ENCODE measurements at places on chromosomes 4 and X.

- no peak for DNase-seq
These were observed 55.7 kb downstream of the ANTXR2 start for GRCh38 chr4:80017125-80017854.

- no peak for DNase-seq
These were observed 65.4 kb upstream of the ENPP6 start for GRCh38 chr4:184282895-184283654.

- no peak for DNase-seq
These were observed 45.7 kb downstream of the FHDC1 start for GRCh38 chr4:152981842-152982241.

DNA sequence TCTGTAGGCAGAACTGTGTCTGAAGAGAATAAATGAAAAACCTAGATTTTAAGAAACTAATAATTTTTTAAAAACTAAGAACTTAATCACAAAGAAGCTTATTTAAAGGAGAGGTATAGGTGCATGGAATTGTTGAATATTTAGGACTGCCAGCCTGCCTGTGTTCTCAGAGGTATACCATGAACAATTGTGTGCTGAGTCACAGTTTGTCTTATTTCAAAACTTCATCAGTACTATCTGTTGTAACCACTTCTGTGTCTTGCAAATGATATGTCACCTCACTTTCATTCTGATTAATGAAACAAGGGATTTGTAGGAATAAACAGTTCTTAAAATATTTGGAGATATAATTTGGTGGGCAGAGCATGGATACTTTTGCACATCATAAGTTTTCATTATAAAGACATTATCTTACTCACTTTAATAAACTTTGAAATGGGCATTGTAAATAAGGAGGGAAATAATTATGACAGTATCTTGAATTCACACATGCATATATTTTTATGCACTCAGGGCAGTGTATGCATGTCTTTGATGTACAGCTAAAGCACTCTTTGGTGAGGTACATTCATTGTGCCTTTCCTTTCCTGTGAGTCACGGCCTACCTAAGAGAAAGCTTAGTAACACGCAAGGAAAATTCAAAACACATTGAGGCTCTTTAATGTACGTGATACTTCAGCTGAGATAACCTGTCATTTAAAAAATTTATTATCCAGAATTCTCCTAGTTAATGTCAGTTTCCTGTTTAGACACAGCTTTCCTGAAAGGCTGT, 31.7 kb downstream of the STOX2 start:
- no peak for DNase-seq

DNA sequence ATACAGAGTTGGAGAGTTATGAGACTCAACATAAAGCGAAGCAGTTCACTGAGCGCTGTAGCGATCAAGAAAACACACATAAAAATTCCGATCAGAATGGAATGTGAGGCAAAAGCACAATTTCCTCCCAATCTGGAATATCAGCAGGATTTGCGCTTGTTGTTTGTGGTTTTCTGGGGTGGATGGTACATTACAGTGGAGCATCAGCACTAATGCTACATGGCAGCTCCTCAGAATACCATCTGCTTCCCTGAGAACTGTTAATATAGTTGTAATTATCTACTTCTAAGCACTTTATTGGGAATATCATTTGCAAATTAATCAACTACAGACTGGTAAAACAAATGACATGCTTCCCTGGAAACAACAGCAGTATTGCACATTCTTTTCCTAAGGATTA, 324.1 kb upstream of the PPARGC1A start:
- no peak for DNase-seq

DNA sequence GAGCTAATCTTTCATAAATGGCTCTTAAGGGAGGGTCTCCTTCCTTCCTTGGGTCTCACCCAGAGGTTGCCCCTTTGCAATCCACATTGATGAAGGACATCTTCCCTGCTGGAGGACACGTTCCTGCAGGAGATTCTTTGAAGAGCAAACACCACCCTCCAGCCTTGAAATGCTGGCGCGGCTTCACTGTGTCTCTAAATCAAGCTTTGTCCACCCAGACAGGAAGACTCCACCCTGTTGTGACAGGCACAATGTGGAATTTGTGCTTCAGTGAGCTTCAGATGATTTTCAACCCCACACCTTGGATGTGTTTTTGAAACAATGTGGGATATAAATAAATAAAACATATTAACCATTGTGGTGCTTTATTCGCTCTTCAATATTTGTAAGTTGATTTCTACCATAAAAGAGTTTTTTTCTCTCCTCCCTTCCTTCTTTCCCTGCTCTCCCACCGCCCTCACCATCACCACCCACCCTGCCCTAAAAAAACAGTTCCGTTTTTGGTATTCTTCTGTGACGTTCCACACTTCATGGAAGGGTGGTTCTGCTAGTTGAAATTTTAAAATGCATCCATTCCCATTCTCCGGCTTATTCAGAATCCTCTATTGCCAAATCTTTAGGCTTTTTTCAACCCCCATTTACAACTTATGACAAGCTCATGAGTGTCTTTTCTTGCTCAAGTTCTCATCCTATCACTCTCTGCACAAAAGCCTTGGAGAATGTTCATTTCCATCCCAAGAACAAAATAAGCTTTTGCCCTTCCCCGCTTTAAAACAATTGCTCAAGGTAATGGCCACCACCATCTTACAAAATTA, 264.3 kb downstream of the RAPGEF2 start:
- no peak for DNase-seq

DNA sequence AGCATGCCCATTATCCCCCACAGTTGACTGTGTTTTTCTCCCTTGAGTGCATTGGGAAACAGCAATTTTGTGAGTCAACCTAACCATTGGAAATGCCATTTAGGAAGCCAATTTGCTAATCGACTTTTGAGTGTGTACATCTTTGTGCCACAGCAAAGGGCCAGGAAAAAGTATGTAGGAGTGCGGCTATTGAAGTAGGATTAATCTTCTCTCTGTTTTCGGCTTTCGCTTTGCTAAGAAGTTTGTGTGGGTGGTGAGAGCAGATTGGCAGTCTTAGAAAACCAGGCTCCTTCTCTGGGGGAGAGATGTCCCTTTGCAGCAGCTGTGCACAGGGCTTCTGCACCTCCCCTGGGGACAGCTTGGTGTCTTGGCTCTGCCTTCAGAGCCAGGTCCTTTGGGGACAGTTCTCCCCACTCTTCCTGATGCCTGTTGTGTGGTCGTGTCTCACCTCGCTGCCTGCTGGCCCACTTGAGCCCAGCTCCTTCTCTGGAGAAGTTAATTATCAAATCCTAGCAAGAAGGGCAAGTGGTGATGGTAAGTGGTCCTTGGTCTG, 74.5 kb downstream of the GEMIN8 start:
- DNase-seq, result no peak

GRCh38 chrX:94204524-94204923, 530.5 kb downstream of the FAM133A start:
- DNase-seq, result no peak

DNA sequence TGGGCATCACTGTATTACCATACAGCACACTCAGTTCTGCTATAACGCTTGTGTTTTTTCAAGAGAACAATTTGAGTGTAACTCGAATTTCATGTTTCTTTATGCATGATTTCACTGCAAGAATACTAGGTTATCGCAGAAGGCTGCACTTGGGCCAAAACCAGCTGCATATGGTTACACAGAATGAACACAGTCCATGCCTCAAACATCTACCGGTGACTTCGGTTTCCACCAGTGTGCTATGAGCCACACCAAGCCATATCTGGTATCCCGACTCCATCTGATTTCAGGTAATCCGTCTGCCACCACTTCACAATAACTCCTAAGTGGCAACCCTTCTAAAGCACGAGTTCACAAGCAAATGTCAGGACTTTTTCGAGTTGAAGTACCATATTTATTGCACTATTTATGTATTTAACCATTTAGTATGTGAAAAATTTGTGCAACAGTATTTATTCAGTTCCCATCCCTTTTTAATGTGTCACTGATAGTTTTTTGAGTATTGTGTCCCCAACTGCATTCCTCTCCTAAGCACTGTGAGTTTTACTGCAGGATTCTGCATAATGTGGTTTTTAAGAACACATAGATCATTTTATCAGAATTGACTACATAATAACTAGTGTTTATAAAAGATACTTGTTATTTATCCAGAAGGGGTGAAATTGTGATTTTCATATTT, 111.8 kb downstream of the APBB2 start:
- no peak for DNase-seq

DNA sequence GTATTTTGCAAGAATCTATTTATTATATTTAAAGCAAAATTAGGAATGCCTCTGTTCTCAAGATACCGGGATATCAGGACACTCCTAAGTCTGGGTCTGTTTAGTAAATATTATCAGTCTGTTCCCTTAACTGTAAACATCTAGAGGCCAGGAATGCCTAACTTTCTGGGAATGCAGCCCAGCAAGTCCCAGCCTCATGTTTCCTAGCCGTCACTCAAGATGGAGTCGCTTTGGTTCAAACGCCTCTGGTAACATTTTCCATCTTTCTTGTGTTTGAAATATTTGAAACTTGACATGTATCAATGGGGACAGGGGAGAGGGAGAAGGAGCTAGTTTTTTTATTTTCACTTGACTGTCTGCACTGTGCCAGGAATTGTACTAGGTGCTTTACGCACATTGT, 85.4 kb downstream of the FBXL5 start:
- DNase-seq, result no peak

DNA sequence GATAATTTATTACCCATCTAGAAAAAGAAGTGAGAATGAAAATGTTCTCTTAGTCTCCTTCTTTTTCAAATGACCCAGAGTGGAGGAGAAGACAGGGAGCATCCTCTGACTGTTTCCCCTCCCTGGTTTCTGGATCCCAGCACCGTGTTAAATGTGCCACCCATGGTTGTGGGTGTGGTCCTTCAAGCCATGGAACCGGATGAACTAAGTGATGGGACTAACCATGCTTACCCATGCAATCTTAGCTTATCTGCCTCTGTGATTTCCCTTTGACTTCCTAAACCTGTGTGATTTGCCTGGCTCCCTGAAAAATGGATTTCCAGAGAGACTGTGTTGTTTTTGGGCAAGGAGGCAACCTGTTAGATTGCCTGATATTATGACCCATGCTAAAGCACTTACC, 437.1 kb downstream of the MAGEB5 start:
- no peak for DNase-seq

DNA sequence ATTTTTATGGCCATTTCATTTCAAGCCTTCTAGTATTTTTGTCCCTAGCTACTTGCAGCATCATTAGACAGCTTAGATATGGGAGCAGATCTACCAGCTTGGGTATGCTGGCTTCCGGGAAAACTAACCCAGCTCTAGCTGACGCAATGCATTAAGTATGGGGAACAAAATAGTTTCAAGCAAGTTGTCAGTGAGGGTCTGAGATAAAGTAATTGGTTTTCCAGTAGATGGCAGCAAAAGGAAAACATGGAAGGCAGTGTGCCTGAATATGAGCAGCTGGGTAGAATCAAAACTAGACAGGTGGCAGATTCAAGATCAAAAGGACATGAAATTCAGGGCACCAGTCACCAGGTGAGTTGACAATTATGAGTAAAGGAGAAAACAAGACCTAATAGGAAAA, 340.9 kb upstream of the CTSO start:
- no peak for DNase-seq

DNA sequence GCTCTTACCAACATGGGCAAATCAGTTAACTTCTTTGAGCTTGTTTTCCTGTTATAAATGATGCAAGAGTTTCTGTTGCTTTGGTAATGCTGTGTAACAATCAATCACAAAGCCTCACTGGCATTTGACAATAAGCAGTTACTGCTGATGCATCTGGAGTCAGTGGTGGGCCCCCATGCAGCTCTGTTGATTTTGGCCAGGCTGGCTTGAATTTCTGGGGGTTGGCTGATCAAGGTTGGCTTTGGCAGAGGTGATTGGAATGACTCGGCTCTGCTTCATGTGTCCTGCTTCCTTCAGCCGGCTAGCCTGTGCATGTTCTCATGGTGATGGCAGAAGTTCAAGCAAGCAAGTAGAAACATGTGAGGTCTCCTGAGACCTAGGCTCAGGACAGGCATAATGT, 90.4 kb downstream of the PHEX start:
- DNase-seq, result no peak

DNA sequence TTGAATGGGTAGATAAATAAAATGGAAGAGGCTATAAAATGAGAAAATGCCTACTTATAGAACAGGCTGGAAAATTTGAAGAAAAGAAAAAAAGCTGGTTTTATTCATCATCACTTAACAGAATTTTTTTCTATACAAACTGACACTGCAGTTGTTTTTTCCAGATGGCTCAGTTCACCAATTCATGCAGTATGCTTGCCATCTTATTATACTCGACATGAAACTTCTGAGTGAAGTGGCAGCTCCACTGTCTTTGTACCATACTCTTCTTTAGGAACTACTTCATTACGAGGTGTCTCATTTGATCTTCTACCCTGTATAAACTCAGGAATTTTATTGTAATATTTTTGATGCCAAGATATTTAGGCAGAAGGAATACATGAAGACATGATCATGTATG, 153.0 kb downstream of the KDM6A start:
- DNase-seq, result no peak

GRCh38 chrX:76279007-76279406, 106.1 kb downstream of the PBDC1 start:
- no peak for DNase-seq

DNA sequence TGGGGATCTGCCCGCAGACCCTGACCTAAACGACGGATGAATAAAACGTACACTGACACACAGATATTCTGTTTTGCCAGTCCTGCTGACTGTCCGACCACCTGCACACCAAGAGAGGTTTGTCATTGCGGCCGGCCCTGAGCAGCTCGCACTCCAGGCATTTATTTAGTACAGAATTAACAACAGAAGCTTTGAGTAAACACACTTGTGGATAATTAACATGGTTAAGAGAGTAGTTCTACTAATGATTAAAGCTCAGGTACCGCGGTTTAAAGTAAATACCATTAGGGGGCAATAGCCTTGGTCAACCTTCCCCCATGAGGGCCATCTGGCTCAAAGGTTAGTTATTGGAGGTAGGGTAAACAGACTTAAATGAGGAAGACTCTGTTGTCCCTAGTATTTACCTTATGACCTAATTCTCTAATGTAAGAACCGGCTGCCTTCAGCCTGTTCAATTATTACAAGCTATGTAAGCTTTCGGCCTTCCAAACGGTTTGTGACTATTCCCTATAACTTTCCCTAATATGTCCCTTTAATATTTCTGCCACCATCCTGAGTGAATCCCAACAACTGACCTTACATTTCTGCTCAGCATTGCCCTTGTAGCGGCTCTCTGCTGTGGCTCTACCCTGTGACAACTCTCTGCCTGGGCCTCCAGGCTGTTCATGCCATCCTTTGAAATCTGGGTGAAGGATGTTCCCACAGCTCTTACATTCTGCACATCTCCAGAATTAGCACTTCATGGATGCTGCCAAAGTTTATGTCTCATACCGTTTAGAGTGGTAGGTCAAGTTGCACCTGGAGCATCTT, 46.9 kb upstream of the SYTL5 start:
- DNase-seq, result no peak

GRCh38 chr4:5030221-5030620, 11.0 kb upstream of the CYTL1 start:
- no peak for DNase-seq

- no peak for DNase-seq
These were observed 691.9 kb downstream of the TECRL start for GRCh38 chr4:63717384-63717783.

- DNase-seq, result no peak
These were observed 73.9 kb upstream of the IRF2 start for GRCh38 chr4:184548316-184548647.

GRCh38 chr4:25694466-25694865, 38.8 kb downstream of the SLC34A2 start:
- DNase-seq, result no peak
